ENCODE measurements at places on chromosomes 11 and 22.

DNA sequence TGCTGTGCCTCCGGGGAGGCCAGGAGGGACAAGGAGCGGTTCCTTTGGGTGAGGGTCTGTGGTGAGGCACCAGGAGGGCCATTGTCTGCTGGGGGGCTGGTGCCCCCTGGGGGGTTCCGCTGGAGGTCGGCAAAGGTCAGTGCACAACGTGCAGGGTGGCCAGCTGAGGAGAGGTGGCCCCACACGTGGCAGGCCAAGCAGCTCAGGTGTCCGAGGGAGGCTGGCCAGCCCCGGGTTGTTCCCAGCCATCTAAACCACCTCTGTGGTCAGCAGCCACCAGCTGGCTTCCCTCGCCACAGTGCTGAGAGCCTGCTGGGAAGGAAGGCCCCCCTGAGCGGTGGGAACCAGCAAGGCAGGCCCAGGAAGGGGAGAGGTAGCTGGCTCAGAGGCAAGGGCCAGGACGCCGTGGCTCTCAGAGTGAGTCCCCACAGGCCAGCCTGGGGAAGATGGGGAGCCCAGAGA is 4.2 kb downstream of the TSSC4 start:
- DNase-seq = no peak

DNA sequence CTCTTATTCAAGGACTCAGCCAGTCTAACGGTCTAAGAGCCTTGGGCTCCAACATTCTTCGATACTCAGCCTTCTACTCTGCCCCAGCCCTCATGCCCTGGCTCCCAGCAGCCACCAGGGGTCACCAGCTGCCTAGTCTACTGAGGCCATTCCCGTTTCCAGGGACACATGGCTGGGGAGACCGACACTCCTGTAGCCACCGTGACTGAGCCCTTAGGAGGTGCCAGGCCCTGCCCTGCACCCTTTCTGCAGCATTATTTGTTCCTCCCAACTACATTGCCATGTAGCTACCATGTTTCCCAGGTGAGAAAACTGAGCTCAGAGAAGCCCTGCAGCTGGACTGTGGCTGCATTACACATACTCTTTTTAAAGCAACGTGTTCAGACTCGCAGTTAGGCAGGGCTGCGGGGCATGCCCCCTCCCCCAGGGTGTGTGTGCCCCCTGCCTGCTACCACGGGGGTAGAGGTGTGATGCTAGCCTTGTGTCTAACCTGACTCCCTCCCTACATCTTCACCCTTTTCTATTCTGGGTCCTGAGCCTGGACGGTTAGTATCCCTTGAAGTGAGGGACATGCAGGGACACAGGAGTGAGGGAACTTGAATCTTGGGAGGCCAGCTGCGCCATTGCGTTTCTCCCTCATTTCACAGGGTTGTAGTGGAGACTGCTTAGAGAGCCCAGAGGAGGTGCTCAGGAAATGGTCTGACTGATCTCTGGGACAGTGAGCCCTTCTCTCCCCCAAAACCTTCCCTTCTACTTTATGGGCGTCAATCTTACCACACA is 17.5 kb downstream of the ATG16L2 start:
- DNase-seq = peak; percentile 74

DNA sequence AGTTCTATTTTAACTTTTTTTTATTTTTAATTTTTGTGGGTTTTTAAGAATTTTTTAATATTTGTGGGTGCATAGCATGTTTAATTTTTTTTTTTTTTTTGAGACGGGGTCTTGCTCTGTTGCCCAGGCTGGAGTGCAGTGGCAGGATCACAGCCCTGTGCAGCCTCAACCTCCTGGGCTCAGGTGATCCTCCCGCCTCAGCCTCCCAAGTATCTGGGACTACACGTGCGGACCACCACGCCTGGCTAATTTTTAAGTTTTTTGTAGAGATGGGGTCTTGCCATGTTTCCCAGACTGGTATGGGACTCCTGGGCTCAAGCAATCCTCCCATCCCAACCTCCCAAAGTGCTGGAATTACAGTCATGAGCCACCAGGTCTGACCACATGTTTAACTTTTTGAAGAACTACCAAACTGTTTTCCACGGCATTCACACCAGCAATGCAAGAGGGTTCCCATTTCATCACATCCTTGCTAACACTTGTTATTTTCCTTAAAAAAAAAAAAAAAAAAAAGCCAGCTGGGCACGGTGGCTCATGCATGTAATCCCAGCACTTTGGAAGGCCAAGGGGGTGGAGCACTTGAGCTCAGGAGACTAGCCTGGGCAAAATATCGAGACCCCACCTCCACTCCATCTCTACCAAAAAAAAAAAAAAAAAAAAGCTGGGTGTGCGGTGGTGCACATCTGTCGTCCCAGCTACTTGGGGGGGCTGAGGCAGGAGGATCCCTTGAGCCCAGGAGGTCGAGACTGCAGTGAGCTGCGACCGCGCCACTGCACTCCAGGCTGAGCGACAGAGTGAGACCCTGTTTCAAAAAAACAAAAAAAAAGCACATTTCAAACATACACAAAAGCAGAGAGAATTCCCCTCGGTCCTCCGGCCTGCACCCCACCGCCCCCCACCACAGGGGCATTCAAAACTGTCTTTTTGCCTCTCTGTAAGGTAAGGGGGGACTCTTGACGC is 16.7 kb upstream of the TXNRD2 start:
- DNase-seq = no peak

DNA sequence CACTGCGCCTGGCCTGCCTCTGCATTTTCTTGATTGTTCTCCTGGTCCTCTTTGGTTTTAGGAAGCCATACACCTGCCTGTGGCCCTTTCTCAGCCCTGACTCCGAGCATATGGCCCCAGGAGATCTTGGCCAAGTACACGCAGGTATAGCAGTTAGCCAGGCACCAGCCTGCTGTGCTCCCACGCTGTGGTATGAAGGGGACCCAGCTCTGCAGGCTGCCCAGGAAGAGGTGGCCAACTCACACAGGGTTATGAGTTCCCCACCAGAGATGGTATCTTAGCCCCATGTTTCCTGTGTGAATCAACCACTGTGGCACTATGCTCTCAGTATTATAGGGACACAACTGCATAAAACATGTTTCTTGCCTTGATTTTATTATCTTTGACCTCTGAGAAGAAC is 31.1 kb downstream of the SGSM3 start:
- DNase-seq = no peak

GRCh38 chr22:22397875-22398524 is 110.5 kb downstream of the ZNF280B start:
- DNase-seq = no peak

DNA sequence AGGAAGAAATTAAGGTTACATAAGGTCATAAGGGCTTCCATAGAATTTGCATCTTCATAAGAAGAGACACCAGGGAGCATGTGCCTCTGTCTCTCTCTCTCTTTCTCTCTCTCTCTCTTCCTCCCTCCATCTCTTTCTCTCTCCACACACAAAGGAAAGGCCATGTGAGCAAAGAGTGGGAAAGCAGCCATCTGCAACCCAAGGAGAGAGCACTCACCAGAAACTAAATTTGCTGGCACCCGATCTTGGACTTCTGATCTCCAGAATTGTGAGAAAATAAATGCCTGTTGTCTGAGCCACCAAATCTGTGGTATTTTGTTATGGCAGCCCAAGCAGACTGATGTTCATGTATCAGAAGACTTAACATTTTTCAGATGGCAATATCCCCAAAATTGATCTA is 6.4 kb upstream of the KRTAP5-10 start:
- DNase-seq = no peak

GRCh38 chr11:8705146-8705545 is 22.6 kb downstream of the RPL27A start:
- no peak for DNase-seq

DNA sequence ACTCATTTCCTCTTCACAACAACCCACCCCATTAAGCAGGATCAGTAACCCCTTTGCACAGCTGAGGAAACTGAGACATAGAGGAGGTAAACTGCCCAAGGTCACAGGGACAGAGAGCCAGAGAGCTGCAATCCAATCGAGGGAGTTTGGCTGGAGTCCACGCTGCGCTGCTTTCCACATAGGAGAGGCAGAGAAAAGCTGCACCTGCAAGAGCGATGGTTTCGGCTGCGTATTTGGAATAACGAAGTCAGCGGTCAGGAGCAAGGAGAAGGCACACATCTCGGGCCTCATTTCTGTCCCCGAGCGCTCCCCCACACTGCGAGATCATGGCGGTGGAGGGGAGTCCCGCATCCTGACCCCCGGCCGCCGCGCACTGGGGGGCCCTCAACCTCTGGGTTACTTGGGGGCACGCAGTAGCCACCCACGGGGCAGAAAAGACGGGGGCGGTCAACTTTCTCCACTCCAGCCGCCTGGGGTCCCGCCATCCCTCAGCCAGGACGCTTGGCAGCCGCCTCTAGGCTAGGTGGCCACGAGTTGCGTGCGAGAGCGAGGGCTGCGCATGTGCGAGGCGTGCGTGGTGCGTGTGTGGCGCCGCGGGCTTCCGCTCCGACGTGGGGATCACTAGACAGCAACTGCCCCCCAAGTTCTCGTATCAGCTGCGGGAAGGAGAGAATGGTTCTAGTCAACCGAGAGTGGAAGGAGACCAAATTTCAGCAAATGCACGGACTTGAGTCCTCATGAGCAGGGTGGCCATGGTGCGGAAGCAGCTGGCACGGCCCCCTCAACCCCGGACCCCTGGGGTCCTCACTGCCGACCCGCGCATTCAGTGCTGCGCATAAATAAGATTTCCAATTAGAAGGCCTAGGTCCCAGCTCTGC is 42.3 kb upstream of the CLDN5 start:
- DNase-seq = no peak

- no peak for DNase-seq
These were observed 57.4 kb downstream of the CLMP start for GRCh38 chr11:123137431-123138224.

DNA sequence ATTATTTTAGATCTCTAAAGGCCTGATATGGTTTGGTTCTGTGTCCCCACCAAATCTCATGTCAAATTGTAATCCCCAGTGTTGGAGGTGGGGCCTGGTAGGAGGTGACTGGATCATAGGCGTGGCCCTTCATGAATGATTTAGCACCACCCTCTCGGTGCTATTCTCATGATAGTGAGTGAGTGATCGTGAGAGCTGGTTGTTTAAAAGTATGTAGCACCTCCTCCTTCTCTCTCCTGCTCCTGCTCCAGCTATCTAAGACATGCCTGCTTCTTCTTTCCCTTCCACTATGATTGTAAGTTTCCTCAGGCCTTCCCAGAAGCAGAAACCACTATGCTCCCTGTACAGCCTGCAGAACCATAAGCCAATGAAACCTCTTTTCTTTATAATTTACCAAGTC is 114.1 kb downstream of the SERGEF start:
- DNase-seq = peak; percentile 7

DNA sequence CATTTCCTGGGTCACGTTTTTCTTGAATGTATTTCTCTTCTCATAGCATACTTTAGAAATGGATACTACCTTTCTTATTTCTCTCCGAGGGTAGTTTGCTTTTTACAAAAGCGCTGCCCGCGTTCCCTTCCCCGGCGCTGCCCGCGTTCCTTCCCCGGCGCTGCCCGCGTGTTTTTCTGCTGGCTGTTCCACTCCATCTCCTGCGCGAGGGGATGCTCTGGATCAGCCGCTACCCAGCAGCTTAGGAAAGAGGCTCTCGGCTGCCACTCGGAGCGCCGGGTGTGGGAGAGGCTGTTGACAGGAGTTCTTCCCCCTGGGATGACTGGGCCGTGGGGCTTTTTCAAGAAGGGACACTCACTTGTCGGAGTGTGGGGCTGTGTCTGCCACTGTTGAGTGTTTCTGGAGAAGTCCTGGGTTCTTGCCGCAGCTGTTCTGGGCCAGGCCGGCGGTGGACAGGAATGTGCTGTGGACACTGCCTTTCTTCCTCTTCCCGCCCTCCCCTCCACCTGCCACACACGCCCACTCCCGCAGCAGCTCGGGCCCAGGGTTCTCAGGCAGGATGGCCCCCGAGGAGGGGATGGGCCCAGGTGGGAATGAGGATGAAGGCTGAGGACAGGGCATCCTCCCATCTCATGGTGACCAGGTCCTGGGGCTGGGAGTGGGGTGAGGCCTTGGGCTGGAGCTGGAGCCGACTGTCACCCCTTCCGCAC is 30.6 kb downstream of the GLB1L2 start:
- no peak for DNase-seq

DNA sequence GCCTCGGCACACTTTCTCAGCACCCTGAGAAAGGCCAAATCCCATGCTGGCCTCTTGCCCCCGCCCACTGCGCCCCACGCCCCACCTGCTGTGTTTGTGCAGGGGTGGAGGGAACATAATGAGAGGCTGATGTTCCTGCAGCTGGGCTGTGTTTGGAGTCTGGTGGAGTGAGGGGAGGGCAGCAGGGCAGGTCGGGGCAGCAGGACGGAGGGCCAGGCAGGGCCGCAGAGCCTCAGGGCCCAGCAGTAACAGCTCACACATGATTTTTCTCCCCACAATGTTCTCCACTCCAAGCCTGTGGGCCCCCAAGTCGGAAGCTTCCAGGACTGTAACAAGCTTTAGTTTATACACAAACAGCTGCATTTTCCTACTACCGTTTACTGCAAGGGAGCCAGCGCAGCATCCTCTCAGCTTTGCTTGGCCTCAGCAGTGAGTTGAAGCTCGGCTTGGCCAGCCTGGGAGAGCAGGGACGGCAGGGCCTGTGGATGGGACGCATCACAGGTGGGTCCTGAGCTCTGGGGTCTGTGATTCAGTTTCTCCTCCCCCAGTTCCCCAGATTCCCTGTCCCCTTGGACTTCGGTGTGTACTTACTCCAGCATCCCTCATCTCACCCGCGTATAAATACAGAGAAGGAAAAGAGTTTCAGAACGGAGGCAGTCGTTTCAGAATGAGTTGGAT is 51.0 kb downstream of the RPUSD4 start:
- DNase-seq = no peak

- no peak for DNase-seq
These were observed 24.0 kb upstream of the CADM1 start for GRCh38 chr11:115528225-115528624.

DNA sequence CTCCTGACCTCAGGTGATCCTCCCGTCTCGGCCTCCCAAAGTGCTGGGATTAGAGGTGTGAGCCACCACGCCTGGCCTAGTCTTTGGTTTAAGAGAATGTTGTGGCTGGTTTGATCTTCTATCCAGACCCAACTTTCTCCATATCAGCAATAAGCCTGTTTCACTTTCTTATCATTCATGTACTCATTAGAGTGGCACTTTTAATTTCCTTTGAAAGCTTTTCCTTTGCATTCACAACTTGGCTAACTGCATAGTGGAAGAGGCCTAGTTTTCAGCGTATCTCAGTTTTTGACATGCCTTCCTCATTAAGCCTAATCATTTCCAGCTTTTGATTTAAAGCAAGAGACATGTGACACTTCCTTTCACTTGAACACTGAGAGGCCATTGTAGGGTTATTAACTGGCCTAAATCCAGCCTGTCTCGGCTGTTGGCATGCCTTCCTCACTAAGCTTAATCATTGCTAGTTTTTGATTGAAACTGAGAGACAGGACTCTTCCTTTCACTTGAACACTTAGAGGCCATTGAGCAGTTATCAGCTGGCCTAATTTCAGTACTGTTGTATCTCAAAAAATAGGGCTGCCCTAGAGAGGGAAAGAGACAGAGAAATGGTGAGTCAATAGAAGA is 13.1 kb upstream of the RPL3 start:
- no peak for DNase-seq

- DNase-seq = no peak
These were observed 69.7 kb downstream of the GDPD4 start for GRCh38 chr11:77231800-77232199.

DNA sequence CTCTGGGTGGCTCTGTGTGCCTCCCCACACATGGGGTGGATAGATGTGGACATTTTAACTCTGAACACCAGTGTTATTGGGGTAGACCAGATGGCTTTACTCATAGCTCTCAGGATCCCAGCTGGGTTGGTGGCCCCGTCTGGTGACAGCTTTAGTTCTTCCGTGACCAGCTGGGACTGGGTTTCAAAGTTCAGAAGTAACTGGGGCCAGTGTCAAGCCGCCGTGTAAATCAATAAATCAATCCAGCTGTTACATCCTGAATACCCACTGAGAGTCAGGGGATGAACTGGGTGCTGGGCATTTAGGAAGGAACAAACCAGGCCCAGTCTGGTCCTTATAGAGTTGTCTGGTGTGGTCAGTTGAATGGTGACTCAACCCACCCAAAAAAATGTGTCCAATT is 269.4 kb downstream of the CTTN start:
- no peak for DNase-seq
